Sciatic nerve (tissue), 2 donors: ENCODE measurements at places on chromosomes 2 and 18. TPM values are rescaled to one million over a fixed set of nuclear protein-coding genes. Genes with fewer than 3 reads are reported as not detected.

HNMT gene
- 37.8 TPM for total RNA-seq

MTIF2 gene
- 18.2 TPM for total RNA-seq

- no peak for DNase-seq
These were observed 332.1 kb upstream of the CDH20 start for GRCh38 chr18:61001138-61001537.

DNA sequence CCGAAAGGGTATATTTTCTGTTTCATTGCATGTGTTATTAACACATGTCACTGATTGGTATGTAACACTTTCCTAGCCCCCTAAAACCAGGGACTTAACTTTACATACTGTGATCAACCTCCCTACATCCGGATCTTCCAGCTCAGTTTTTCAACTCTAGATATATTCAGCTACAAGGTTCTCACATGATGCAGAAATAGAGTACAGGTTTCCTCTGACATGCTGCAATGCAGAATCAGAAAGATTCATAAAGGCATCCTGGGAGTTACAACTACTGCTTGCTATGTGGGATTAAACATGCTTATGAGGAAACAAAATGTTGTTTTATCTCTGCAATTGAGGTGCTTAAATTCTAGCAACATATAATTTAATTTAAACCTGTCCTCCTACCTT lies 14.0 kb downstream of the FBXO11 start:
- no peak for DNase-seq

DNA sequence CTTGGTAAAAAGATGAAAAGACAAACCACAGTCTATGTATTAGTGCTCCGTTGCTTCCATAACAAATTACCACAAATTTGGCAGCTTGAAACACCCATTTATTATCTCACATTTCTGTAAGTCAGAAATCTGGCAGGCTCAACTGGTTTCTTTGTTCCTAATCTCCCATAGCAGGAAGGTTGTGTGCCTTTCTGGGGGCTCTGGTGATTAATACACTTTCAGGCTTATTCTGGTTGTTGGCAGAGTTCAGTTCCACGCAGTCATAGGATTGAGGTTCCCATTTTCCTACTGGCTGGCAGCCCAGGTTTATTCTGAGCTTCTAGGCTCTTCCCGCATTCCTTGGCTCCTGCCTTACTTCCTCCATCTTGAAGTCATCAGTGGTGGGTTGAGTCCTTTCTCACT lies 189.3 kb downstream of the ANAPC1 start:
- peak; percentile 74 for DNase-seq

SH3RF3 gene
- 6.4 TPM for total RNA-seq

LBX2 gene
- 0.53 TPM for total RNA-seq
